A172 (cell line): ENCODE measurements at places on chromosomes 2 and 18.
A peak's percentile ranks its signal among the peaks of the same experiment; 100 is the strongest.

DNA sequence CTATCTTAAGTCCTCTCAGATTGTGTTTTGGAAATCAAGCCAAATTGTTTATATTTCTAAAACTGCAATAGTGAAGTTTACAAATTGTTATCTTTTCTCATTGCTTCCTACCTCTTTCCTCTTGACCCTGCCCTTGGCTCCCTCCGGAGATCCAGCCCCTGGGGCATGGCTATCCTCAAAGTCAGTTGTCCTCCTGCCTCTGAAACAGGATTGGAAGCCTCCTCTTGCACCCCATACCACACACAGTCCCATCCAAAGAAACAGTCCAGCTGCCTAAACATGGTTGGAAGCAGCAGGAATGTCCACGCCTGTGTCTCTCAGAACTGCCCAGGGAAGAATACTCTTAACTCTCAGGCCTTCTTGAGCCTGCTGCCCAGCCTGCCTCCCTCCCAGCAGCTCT lies 30.1 kb upstream of the COL6A3 start:
- no peak for DNase-seq

DNA sequence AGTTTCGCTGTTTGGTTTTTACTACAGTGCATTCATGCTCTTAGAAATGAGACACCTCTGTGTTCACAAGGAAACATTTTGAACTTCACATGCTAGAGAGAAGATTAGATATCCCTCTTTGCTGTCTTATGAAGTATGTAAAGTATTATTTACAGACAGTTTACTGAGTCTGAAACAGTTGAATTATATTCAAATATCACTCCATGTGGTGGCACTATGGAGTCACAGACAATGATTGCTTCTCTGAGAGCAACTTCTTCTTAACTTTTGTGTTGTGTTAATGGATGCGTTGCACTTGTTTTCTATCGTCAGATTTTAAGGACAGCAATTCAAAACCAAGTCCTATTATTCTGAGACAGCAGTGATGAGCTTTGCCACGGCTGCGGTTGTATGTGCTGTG lies 823.6 kb downstream of the GALR1 start:
- no peak for DNase-seq

GRCh38 chr2:240436683-240437550 lies 1.5 kb downstream of the GPC1 start:
- DNase-seq = no peak

GRCh38 chr2:73952499-73953446 lies 26.1 kb downstream of the DGUOK start:
- DNase-seq = peak; percentile 37

DNA sequence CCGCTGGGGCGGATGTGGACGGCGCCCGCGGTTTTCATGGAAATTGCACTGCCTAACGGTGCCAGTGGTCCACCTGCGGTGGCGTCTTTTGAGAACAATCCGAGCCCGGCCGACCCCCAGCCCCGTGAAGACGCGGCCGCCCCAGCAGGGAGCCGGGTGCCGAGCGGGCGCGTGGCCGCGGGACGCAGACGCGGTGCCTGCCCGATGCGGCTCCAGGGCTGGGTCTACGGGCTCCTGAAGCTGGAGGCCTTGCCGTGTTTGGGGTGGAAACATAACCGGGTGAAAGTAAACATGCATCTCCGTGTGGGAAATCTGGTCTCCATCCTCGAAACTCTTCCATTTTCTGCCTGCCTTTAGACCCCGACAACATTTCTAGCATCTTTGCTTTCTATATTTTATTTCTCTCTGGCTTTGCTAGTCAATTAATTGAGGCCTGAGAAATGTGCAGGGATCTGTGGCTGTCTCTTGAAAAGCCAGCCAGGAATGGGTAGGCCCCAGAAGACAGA lies 572 bp downstream of the INPP4A start:
- DNase-seq = no peak

DNA sequence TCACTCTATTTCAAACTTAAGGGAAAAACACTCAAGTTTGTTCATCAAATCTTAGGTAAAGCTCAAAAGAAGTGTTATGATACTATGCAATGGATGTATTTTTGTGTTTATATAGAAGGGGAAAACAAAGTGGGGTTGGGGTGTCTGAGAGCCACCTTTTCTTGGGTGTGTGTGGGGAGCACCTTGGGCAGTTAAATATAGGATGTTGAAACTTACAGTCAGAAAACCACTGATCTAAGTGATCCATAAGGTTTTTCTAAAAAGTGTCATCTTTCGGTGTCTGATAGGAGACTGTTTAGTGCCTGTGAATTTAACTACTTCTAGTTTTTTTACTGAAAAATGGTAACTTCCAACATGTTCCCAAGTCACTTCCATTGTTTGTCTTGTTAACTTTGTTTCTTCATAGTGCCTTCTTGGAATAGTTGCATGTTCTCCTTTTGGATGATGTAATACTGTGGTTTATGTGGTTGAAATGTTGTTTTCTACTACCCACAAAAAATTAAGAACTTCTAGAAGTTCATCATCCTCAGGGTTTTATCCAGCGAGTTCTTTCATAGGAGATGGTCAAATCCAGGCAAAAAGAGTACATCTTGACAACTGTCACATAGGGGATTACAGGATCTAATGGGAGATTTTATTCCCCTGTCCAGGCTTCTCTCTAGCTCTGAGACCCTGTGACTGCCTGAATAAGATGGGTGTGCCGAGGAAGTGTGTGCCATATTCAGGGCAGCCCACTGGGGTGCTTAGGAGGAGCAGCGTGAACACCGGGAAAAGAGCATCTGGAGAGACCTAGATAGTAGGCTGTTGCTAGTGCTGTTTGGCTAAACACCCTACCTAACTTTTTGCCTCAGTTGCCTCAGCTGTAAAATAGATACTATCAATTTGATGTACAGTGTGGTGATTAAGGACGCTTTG lies 46.2 kb downstream of the CAB39 start:
- DNase-seq = peak; percentile 34

DNA sequence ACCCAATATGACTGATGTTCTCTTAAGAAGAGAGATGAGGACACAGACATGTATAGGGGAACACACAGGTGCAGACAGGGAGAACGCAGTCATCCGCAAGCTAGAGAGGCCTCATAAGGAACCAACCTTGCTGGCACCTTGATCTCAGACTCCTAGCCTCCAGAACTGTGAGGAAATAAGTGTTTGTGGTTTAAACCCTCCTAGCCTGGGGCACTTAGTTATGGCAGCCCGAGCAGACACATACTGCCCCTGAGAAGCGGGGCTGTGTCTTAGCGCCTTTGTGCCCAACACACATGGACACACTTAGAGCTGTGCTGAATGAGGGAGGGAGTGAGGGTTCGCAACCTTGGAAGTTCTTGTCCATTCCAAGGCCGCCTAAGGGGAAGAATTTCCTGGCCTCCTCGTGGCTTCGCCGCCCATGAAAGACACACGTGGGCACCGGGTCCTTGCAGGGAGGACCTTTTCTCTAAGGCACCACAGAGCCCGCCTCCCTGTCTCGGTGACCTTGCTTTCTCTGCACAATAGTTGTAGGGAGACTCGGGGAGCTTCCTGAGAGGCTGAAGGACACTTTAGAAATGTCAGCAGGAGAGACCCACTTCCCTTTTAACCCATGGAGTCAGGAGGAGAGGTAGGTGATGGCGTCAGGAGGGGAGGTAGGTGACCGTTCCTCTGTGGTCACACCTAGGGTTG lies 224.5 kb upstream of the HDAC4 start:
- no peak for DNase-seq

GRCh38 chr18:37184209-37184868 lies 355.4 kb downstream of the KIAA1328 start:
- DNase-seq = no peak

DNA sequence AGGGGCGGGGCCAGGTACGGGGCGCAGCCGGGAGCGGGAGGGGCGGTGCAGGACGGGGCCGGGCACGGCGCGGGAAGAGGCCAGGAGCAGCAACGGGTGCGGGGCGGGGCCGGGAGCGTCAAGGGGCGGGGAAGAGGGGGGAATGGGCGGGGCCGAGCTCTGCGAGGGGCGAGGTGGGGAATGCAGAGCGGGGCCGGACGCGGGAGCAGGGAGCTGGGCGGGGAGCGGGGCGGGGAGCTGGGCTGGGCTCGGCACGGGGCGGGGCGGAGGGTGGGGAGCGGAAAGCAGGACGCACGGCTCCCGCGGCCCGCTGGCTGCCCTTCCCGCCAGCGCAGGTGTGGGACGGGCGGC lies at the start of gene IMPA2:
IMPA2 (plus strand) TSS at position 316 of the 351 bp plus-strand sequence. CDS start 163 bp downstream, outside the sequence.
- DNase-seq = no peak

DNA sequence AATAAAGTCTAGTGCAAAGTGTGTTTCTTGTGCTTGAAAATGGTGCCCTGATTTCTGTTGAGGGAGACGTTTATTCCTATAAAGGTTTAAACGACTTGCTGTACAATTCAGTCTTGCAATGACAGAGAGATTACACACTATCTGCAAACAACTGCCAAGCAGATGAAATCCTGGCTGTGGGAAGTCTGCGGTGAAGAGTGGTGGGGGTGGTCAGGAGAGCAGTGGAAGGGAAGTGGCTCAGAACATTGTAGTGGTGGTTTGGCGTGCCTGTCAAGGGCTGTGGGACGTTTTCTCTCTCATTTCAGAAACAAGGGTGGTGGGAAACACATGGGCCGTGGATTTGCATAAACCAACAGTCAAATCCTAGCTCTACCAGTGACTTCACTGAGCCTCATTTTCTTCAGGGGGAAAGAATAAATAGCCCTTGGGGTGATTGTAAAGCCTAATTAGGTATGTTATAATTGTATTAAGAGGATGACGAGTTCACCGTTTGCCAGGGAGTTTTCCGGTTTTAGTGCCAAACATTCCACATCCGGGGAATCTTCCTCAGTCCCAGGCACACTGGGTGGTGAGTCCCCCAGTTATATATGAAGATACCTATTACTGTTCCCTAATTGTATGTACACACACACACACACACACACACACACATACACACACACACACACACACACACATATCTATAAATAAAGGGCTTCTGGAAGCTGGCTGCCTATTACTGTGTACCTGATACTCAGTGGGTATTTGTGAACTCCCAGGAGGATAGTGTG lies 115.0 kb downstream of the SPTBN1 start:
- DNase-seq = peak; percentile 96

DNA sequence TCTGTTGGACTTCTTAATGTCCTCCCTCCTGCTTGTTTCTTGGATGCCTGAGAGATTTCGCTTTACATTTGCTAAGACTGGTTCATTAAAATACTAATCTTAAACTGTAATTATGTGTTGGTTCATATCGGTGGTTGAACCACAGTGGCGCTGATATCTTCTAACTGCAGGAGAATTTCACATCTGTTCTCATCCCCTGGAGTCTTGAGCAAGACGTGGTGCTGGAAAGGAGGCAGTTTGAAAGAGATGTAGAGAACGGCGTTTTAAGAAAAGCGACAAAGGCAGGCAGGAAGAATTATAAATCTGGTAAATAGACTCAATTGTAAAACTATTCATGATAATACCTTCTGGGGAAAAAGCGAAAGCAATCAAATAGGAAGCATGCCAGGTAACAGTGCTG lies 79.5 kb downstream of the NXPH2 start:
- DNase-seq = no peak

DNA sequence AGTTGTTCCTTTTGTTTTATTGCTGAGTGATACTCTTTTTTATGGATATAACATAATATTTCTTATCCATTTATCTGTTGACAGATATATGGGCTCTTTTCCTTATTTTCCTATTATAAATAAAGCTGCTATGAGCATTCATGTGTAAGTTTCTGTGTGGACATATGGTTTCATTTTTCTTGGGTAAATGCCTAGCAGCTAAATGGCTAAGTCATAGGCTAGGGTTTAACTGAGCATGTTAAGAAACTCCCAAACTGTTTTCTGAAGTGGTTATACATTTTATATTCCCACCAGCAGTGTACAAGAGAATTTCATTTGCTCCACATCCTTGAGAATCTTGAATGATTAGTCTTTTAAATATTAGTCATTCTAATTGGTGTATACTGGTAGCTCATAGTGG lies 786.6 kb upstream of the CDH2 start:
- no peak for DNase-seq

GRCh38 chr18:9474108-9474982 lies 968 bp upstream of the RALBP1 start:
- DNase-seq = peak; percentile 78

DNA sequence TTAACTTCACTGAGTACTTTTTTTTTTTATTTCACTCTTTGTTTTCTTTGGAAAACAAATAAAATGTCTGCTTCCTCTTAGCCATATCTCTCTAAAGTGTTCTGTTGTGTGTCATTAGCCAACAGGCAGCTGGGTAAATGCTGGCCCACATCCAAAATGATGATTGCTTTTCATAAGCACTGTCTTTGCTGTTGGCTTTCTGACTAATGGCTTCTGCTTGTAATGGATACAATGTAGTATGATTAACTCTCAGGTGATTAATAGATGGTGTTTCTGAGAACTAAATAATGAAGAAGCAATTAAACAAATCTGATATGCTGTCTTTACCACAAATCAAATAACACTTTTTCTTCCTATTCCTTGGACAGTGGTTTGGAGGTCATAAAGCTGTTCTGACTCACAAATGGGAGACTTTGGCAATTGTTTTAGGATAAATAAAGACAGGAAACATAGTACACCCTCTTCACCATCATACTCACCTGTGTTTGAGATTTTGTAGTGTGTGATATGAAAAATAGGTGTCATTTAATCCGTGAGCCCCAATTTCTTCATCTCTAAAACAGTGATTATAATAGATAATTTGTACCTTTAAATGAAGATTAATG lies 888.4 kb downstream of the TSN start:
- no peak for DNase-seq

DNA sequence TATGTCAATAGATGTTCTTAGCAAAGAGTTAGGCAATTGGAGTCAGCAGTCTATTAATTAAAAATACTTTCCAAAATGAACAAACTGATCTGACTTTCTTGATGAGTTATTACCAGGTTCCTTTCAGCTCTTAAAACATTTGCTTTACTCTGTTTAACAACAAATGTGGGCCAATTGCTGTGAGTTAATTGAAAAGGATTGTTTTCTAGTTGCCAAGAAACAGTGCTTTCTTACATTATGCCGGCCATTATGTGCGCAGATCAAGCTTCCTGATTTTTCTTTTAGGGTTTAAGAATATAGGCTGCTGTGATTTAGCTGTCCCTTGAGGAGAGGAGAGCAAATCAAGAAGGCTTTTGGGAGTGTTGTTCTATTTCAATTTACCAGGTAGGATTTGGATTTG lies 50.5 kb upstream of the ITPRID2 start:
- DNase-seq = no peak

DNA sequence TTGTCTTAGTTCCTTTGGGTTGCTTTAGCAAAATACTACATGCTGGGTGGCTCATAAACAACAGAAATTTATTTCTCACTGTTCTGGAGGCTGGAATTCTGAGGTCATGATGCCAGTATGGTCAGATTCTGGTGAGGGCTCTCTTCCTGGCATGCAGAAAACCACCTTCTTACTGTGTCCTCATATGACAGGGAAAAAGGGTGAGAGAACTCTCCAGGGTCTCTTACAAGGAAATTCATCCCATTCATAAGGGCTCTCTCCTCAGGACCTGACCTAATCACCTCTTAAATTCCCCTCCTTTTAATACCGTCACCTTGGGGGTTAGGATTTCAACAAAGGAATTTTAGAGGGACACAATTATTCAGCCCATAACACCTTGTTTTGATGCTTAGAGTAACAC lies 243.1 kb upstream of the TNP1 start:
- peak; percentile 20 for DNase-seq

- DNase-seq = no peak
These were observed 4.2 kb upstream of the IWS1 start for GRCh38 chr2:127530245-127531140.

- no peak for DNase-seq
These were observed 98.0 kb downstream of the STPG4 start for GRCh38 chr2:47056868-47057686.

GRCh38 chr2:189254268-189254883 lies 74.8 kb upstream of the COL5A2 start:
- no peak for DNase-seq
